Breast epithelium (tissue), 4 donors: ENCODE measurements at places on chromosomes 13 and 19. TPM values are rescaled to one million over a fixed set of nuclear protein-coding genes. Genes with fewer than 3 reads are reported as not detected.

DNA sequence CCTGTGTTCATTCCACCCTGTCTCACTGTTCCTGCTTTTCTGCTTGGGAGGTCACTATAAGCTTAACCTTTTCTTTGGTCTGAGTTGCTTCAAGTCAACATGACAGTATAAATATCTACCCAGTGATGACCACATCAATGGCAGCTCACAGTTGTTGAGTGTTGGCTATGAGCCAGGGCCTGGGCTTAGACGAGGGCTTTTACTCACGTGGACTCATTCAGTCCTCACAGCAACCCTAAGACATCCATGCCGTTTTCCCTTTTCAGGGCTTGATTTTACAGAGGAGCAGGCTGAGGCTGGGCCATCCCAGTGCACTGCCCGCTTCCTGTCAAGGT is 10.2 kb upstream of the CCDC97 start:
- H3K36me3 ChIP-seq = peaks cover 12% of the 10 kb centered on the region
- DNase-seq = no peak
- no peaks in the 10 kb centered on the region for H3K27me3 ChIP-seq
- H3K27ac ChIP-seq = peak overlapping the region; percentile 89

DNA sequence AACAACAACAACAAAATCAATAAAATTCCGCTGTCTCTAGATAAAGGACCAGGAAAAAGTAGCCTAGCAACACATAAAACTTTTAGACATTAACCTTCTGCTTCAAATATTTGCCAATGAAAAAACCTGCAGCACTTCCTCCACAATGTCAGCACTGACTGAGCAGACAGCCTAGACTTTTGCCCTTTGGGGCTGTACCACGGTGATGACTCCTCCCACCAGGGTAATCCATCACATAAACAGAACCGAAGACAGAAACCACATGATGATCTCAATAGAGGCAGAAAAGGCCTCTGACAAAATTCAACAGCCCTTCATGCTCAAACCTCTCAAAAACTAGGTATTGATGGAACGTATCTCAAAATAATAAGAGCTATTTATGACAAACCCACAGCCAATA is 30.2 kb upstream of the TRPC4 start:
- H3K4me1 ChIP-seq = no peaks in the 10 kb centered on the region
- no peak overlapping the region for H3K27ac ChIP-seq
- H3K4me3 ChIP-seq = no peak overlapping the region

- H3K4me3 ChIP-seq = no peak overlapping the region
- H3K36me3 ChIP-seq = no peaks in the 10 kb centered on the region
- no peak for DNase-seq
- no peak overlapping the region for H3K27ac ChIP-seq
Measured at GRCh38 chr19:17491287-17491686, 20.2 kb upstream of the PGLS start.

- DNase-seq = no peak
- H3K36me3 ChIP-seq = no peaks in the 10 kb centered on the region
- no peaks in the 10 kb centered on the region for H3K4me1 ChIP-seq
- H3K27me3 ChIP-seq = peaks cover 29% of the 10 kb centered on the region
- H3K4me3 ChIP-seq = no peak overlapping the region
- no peak overlapping the region for H3K27ac ChIP-seq
Measured at GRCh38 chr19:41085748-41086415, 2.4 kb upstream of the CYP2A13 start.

GRCh38 chr19:48997972-48998371 is 4.3 kb downstream of the RUVBL2 start:
- no peaks in the 10 kb centered on the region for H3K27me3 ChIP-seq
- no peaks in the 10 kb centered on the region for H3K4me1 ChIP-seq
- no peak for DNase-seq
- no peak overlapping the region for H3K4me3 ChIP-seq

GRCh38 chr13:113926301-113926761 is 47.5 kb downstream of the C13orf46 start:
- no peaks in the 10 kb centered on the region for H3K27me3 ChIP-seq
- H3K4me3 ChIP-seq = no peak overlapping the region
- peak overlapping the region; percentile 90 for H3K27ac ChIP-seq

GRCh38 chr13:57558051-57558467 is 73.5 kb upstream of the PCDH17 start:
- H3K27ac ChIP-seq = no peak overlapping the region
- H3K4me1 ChIP-seq = no peaks in the 10 kb centered on the region
- H3K27me3 ChIP-seq = no peaks in the 10 kb centered on the region
- H3K4me3 ChIP-seq = no peak overlapping the region

DNA sequence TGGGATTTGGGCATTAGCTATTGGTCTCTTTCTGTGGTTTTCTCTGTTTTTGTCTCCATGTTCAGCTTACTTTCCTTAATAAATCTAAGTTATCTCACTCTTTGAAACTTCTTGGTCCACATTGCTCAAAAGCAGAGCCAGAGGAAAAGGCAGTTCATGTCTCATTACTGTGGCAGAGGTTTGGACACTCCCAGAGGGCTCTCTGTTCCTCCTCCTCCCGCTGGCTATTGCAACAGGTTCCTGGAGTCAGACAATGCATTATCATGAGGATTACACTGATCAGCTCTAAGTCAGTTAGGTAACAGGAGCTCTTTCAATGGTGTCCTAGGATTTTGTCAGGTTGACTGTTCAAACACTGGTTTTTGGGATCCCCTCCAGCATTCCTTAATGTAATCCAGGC is 298.8 kb downstream of the NDFIP2 start:
- H3K4me3 ChIP-seq = no peak overlapping the region
- H3K27ac ChIP-seq = peak overlapping the region; percentile 31
- no peaks in the 10 kb centered on the region for H3K36me3 ChIP-seq
- H3K27me3 ChIP-seq = no peaks in the 10 kb centered on the region

- H3K36me3 ChIP-seq = no peaks in the 10 kb centered on the region
- H3K27me3 ChIP-seq = peaks cover 5% of the 10 kb centered on the region
- no peak for DNase-seq
Measured at GRCh38 chr13:70720386-70720785, 612.1 kb upstream of the KLHL1 start.

DNA sequence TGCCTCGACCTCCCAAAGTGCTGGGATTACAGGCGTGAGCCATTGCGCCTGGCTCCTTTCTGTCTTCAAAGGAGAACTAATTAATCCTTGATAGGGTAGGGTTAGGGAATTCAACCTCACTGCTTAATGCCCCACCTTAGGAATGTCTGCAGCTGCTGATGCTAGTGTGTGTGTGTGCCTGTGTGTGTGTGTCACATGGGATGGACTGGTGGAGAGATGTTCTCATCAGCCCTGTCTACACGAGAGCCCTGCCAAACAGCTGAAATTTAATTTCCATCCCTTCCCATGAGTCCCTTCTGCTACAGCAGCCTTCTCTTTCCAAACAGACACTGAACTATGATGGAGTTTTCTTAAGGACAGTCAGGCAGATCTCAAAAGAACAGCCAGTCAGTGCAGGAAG is 46.5 kb upstream of the CLDN10 start:
- no peaks in the 10 kb centered on the region for H3K36me3 ChIP-seq
- H3K27me3 ChIP-seq = no peaks in the 10 kb centered on the region
- H3K4me1 ChIP-seq = no peaks in the 10 kb centered on the region
- H3K4me3 ChIP-seq = no peak overlapping the region
- no peak overlapping the region for H3K27ac ChIP-seq

DNA sequence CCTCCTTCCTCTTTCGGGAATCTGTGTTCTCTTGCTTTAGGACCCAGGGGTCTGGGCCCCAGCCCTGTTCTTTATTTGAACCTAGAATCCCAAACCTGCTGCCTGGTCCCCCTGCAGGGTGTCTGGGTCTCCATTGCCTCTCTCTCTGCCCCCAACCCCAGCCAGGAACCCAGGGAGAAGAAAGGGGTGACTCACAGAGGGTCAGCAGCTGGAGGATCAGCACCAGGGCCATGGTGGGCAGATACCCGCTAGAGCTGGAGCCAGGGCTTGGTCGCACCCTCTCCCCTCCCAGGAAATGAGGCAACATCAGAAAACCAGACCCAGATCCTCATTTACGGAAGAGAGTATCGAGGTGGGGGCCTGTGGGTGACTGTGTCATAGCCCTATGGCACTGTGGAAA is at the start of gene OSCAR:
OSCAR (minus strand) TSS at position 243 of the 400 bp plus-strand sequence; CDS start at position 232, 11 bp downstream.
- DNase-seq = no peak
- H3K4me3 ChIP-seq = no peak within 1 kb of the TSS

GRCh38 chr13:26784704-26785639 is 24.4 kb upstream of the GPR12 start:
- peaks cover 5% of the 10 kb centered on the region for H3K27me3 ChIP-seq
- H3K4me3 ChIP-seq = no peak overlapping the region
- no peak for DNase-seq

GRCh38 chr13:71875823-71876222 is 8.8 kb upstream of the DACH1 start:
- H3K27ac ChIP-seq = no peak overlapping the region
- H3K27me3 ChIP-seq = no peaks in the 10 kb centered on the region

GRCh38 chr13:77026255-77026860 is 601 bp downstream of the FBXL3 start:
- H3K27ac ChIP-seq = peak overlapping the region; percentile 99
- H3K4me1 ChIP-seq = peaks cover 6% of the 10 kb centered on the region
- peak; percentile 85 for DNase-seq
- H3K36me3 ChIP-seq = no peaks in the 10 kb centered on the region
- peak overlapping the region; percentile 100 for H3K4me3 ChIP-seq

GRCh38 chr19:17965370-17966128 is 1.4 kb upstream of the KCNN1 start:
- H3K4me1 ChIP-seq = no peaks in the 10 kb centered on the region
- no peak overlapping the region for H3K4me3 ChIP-seq
- H3K36me3 ChIP-seq = no peaks in the 10 kb centered on the region
- H3K27me3 ChIP-seq = no peaks in the 10 kb centered on the region
- no peak overlapping the region for H3K27ac ChIP-seq
- no peak for DNase-seq

DNA sequence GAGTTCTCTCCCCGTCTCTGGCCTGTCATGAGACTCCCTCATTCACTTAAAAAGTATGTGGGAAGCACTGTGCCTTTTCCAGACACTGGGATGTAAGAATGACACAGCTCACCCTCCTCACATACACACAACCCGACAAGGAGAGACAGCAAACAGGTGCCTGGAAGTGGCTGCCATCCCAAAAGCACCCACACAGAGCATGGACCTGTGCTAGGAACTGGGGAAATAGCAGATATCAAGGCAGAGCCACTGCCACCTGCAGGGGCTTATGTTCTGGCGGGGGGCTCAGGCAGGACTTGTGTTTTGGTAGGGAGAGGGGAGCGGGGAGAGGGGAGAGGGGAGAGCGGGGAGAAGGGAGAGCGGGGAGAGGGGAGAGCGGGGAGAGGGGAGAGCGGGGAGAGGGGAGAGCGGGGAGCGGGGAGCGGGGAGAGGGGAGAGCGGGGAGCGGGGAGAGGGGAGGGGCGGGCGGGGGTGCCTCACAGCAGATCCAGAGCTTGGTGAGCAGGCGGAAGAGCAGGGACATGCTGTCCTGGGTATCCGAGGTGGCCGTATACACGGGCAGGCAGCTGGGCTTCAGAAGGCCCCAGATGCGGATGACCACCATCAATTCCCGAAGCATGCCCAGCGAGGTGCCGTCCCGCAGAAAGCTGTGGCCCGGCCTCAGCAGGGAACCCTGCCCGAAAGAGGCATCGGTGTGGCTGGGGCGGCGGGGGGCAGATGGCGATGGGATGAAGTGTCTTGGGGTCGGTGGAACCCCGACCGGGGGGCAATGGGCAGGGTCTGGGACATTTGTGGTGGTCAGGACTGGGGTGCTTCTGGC is 12.2 kb downstream of the CFD start:
- H3K27me3 ChIP-seq = no peaks in the 10 kb centered on the region
- DNase-seq = no peak
- peak overlapping the region; percentile 74 for H3K27ac ChIP-seq

GRCh38 chr19:3027981-3028304 is 1.1 kb downstream of the TLE2 start:
- peaks cover 6% of the 10 kb centered on the region for H3K4me1 ChIP-seq
- peak overlapping the region; percentile 87 for H3K27ac ChIP-seq
- no peak for DNase-seq
- H3K4me3 ChIP-seq = peak overlapping the region; percentile 70

DNA sequence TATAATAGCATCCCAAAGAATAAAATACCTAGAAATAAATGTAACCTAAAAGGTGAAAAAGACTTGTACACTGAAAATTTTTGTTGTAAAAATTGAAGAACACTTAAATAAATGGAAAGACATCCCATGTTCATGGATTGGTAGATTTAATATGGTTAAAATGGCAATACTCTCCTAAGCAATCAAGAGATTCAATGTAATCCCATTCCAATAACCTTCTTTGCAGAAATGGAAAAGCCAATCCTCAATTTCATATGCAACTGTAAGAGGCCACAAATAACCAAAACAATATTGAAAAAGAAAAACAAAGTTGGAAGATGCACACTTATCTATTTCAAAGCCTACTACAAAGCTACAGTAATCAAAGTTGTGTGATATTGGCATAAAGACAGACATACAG is 17.7 kb downstream of the DZIP1 start:
- H3K36me3 ChIP-seq = no peaks in the 10 kb centered on the region
- no peak overlapping the region for H3K27ac ChIP-seq
- no peak overlapping the region for H3K4me3 ChIP-seq
- no peaks in the 10 kb centered on the region for H3K27me3 ChIP-seq

GRCh38 chr13:27704681-27705080 is 83.0 kb downstream of the POLR1D start:
- DNase-seq = no peak
- H3K4me1 ChIP-seq = no peaks in the 10 kb centered on the region
- H3K36me3 ChIP-seq = no peaks in the 10 kb centered on the region
- no peak overlapping the region for H3K27ac ChIP-seq

The AMH gene
- 2.5 TPM for total RNA-seq

The KLK11 gene
- 21.1 TPM for total RNA-seq

The NOVA2 gene
- 0.59 TPM for total RNA-seq

The ONECUT3 gene
- total RNA-seq = not detected

The PSG1 gene
- total RNA-seq = not detected

The TMEM59L gene
- 2.3 TPM for total RNA-seq
